ENCODE measurements at places on chromosomes 5 and 9.

DNA sequence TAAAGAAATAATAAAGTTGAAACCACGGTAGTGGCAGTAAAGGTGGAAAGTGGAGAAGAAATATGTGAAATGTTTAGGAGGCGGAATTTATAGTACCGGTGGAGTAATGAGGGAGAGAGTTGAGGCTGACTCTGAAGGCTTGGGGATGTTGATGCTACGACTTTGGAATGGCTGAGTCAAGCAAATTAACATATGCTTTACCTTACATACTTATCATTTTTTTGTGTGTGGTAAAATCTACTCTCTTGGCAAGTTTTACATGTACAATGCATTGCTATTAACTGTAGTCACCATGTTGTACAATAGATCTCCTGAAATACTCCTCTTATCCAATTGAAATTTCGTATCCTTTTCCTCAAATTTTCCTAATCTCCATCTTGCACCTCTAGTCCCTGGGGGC is 179.0 kb downstream of the TAF11L14 start:
- no peak for DNase-seq

DNA sequence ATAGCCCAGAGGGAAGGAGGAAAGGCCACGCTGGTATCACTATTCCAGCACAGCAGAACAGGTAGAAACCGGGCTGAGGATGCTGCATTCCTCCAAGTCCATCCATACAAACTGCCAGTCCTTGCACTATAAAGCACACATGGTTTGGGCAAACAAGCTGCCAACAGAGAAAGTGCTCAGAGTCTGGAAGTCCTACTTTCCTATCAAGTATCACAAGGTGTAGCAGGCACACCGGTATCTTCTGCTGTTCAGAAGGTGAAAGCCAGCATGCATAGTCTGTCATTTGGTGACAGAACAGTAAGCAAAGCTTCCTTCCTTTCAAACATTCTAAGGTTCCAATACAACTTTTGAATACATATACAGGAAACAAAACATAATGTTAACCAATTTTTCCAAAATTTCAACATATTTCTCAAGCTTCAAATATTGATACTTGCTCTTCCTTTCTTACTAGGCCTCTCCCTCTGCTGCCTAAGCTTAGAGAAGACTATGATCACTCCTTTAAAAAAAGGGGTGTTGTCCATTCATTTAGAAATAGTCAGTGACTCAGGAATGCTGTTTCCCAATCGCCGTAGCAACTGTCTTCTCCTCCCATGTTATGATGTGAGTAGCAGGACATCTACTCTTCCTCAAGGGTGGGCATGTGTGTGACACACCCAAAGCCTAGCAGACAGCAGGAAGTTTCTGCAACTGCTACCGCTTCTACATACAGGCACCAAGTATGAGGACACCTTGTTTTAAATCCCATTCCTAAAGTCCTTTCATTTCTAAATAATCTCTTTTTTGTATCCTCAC is 14.7 kb downstream of the DIAPH1 start:
- DNase-seq, result no peak

DNA sequence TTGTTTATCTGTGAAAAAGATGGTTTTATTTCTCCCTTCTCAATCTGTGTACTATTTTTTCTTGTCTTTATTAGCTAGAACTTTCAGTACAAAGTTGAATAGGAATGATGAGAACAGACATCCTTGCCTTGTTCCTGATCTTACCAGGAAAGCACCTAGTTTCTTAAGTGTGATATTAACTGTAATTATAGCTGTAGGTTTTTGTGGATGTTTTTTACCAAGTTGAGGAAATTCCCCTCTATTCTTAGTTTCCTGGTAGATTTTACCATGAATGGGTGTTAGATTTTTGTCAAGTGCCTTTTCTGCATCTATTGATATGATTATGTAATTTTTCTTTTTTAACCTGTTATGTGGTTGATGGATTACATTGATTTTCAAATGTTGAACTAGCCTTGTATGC is 68.7 kb downstream of the KCNN2 start:
- no peak for DNase-seq

DNA sequence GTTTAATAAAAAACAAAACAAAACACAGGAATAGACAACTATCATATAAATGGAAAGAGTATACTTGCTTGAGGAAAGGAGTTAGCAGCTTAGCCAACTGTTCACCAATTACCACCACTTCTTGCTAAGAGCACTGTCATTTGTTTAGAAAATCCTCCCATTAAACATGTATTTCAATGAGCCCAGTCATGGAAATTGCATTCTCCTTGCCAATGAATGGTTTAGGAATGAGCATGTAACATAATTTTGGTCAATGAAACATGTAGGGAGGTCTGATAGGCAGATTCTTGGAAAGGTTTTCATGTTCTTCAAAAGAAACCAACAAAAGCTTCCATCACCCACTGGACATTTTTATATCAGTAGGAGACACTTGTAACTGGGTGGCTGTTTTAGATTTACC is 502.8 kb upstream of the PAPPA start:
- DNase-seq, result no peak
